ENCODE measurements at places on chromosomes 16 and 17. TPM values are rescaled to one million over a fixed set of nuclear protein-coding genes. Genes with fewer than 3 reads are reported as not detected.
A peak's percentile ranks its signal among the peaks of the same experiment; 100 is the strongest.

GRCh38 chr17:59366773-59367656 lies 35.6 kb downstream of the YPEL2 start:
- peak; percentile 49 for DNase-seq

DNA sequence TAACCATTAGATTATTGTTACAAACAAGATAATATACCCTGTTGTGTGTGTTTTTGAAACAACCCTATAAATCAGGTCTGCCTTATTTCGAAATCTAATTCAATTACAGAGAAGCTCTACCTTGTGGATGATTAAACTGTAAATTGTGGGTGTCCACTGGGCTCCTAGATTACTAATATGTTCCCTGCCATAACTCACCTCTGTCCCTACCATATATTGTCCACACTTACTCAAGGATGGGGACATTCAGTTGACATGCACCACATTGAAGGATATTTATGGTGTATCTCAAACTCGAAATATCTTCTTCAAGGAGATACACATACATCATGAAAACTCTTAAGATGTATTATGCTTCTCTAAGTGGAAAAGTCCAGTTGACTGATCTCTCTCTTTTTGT lies 617.6 kb upstream of the EEF2KMT start:
- no peak for DNase-seq

DNA sequence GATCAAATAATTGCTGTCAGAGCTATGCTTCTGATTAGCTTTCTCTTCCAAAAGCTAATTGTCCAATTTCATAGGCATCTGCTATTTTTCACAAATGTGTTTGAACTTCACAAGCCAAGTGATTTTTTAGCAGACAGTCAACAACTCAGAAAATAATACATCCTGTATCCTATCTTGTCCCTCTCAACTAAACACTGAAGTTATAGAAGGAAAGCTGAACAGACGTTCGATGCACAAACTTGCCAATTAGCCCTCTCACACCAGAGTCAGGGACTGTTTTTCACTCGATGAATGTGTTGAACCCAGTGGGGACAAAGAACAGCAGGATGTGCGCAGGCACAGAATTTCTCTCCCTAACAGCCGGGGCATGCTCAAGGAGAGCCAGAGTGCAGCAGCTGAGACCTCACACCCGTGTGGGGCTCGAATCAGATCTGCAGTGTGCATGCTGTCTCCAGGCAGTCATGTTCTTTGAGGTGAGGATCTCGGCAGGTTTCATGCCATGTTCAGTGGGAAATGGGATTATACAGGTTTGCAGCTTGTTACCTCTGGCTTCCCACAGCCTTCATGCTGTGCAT lies 246.7 kb upstream of the SDK2 start:
- no peak for DNase-seq

DNA sequence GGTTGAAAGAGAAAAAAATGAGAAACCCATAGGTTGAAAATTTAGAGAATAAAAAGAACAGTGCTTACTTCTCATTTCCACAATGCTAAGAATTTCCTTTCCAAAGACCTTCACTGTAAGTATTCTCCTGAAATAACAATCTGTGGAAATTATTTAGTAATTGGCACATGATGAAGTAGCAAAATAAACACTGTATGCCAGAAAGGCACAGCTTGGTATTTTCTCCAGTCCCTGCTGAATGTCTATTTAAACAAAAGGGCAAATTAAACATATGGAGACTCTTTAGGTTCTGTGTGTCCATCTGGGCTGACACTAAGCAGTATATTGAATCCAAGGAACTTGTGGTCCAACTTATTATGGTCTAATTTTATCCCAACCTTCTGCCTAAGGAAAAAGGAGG lies 46.1 kb downstream of the CHCT1 start:
- DNase-seq: peak; percentile 51

- DNase-seq: no peak
Measured at GRCh38 chr16:7839568-7839967, 506.9 kb downstream of the RBFOX1 start.

- DNase-seq: no peak
Measured at GRCh38 chr16:74450236-74450635, 29.0 kb upstream of the CLEC18B start.

GRCh38 chr16:46748775-46749705 lies 896 bp upstream of the MYLK3 start:
- no peak for DNase-seq

DNA sequence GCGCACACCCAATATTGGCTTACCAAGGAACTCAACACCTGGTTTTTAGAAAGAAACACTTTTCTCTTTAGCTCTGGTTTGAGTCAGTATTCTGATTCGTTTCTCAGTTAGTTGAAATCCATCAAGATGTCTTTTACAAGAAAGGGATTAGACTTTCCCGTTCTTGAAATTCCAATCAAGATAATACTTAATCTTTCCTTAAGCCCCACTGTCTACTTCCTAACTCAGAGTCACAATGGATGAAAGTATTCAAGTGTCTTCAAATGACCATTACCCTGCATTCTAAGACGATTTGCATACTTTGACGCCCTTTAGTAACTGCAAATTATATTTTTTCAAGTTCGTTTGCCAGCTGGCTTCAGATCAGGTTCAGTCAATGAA lies 189.8 kb downstream of the USP22 start:
- no peak for DNase-seq

- peak; percentile 16 for DNase-seq
Measured at GRCh38 chr17:37068266-37068665, 119.5 kb downstream of the AATF start.

GRCh38 chr16:73997971-73998370 lies 298.6 kb upstream of the PSMD7 start:
- no peak for DNase-seq

DNA sequence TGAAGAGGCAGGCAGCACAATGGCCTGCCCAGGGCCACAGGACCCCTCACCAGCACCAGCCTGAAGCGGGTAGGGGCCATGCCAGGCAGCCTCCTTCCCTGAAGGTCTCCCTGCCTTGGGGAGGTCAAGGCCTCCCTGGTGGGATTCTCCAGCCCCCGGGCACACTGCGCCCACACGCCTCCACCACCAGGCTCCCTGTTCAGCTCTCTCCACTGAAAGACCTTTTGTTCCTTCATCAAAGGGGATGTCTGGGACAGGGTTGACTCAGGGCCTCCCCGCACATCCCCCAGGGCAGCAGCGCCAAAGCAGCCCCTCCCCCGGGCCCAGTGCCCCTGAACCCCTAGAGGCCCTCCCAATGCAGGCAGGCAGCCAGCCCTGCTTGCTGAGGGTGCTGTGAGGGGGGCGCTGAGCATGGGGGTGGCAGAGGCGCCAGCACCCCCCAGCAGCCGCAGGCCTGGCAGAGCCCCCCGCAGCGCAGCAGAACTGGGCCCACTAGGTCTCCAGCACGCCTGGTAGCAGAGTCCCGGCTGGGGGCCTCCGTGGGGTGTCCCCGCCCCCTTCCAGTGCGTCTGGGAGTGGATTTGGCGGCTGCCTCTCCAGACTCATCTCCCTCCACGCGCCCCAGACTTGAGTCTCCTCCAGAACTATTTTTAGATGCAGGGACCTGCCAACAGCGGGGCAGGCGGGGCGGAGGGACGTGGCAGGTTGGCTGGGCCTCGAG lies 13.1 kb downstream of the BCAR1 start:
- peak; percentile 15 for DNase-seq

- DNase-seq: no peak
Measured at GRCh38 chr16:69773260-69773947, 11.3 kb downstream of the WWP2 start.

DNA sequence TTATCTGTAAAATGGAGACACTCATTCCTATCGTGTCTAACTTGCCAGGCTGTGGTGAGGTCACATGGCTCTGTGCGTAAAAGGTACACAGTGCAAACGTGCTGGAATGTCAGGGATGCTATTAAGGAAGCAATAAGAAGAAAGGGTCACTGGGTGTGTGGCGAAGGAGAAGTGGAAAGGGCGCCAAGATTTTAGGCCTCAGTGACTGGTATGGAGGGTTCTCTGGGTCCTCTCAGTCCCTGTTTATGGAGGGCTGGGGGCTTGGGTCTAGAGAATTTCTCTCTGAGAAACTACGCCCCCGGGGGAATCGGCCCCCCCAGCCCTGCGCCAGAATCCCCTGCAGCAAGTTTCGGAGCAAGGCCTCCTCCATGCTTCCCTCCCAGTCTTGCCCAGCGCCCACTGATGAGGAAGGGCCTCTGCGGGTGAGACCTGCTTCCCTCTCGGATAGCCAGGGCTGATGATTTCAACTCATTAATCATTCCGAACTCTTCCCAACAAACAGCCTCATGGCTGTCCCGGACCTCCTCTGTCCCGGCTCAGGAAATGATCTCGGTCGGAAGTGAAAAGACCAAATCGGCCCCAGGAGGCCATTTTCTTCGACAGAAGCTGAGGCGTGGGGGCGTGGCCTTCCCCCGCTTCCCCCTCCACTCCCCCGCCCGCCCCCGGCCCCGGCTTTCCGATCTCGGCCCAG lies 1.2 kb upstream of the HEXIM1 start:
- DNase-seq: peak; percentile 80

GRCh38 chr17:57730026-57730701 lies 14.9 kb downstream of the CCDC182 start:
- no peak for DNase-seq

DNA sequence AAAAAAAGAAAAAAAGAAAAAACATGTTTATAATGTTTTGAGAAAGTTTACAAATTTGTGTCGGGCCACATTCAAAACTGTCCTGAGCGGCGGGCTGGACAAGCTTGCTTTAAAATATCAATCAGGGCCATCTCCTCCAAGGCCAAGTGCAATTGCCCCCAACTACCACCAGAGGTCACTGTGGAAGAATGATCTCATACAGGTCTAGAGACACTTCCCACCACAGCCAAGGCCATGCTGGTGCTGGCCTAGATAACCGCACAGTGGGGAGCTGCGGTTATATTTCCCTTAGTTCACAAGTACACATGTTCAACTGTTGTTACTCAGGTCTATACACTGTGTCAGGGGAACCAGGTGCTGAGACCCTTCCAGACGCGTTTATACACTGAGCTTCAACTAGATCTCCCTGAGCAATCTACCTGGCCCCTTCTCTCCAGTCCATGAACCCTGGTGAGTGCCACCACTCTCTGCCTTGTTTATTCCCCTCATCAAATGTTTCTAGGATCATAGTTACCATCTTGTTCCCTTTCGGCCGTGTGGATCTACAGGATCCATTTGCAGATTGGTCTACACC lies 83.8 kb upstream of the CCL2 start:
- DNase-seq: peak; percentile 66

DNA sequence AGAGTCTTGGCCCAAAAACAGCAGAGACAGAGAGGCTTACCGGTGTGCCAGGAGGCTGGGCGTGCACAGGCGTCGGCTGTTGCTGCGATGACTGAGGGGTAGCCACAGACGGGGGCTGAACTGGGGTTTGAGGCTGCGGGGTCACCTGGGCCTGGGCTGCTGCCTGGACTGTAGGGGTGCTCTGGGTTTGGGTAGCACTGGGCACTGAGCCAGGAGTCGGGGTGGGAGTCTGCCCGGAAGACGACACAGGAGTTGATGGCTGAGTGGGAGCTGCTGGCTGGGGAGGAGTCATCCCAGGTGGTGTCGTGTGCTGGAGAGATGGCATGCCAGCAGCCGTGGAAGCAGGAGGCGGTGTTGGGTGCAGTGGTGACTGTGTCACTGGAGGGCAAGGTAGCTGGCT lies 53.2 kb upstream of the TRAP1 start:
- DNase-seq: no peak

DNA sequence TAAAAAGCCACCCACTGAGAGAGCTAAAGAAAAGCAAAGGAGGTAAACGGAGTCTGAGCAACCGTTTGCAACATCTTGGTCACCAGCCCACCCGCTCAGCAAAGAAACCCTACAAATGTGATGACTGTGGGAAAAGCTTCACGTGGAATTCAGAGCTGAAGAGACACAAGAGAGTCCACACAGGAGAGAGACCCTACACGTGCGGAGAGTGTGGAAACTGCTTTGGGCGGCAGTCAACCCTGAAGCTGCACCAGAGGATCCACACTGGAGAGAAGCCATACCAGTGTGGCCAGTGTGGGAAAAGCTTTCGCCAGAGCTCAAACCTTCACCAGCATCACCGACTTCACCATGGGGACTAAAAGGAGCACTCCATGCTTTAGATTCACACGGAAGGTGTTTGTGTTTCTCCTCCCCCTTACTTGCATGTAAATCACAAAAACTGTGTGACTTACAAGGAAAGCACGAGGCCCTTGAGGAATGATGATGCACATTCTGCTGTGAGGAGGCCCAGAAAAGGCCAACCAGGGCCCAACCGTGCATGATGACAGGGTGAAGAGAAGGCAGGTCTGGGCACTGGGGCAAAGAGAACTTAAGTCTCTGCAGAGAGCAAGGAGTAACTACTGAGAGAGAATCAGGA lies 7.7 kb downstream of the ZNF174 start:
- DNase-seq: no peak

GRCh38 chr17:46777943-46778915 lies 40.3 kb downstream of the WNT3 start:
- DNase-seq: no peak

GRCh38 chr16:9054460-9054859 lies 37.0 kb upstream of the HAPSTR1 start:
- no peak for DNase-seq

- no peak for DNase-seq
Measured at GRCh38 chr16:13136901-13137300, 235.5 kb downstream of the SHISA9 start.

GRCh38 chr16:2009164-2009711 lies 383 bp downstream of the ZNF598 start:
- DNase-seq: no peak

DNA sequence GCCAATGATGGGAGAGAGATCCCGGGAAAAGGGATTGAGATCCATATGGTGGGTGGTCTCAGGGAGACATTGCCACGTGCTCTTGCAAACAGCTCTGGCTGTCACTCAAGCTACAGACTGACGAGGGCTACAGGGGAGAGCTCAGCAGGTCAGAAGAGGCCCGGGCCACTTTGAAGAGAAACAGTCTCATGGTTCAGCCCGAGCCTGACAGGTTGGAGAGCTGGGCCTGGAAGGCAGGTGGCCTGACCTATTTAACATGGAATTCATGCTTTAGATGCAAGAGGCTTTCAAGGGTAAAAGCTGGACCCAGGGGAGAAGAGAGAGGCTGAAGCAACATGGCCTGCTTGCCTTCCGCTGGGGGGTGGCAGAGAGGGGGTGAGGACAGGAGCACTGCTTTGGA lies 81.0 kb upstream of the BRD7 start:
- DNase-seq: no peak

DNA sequence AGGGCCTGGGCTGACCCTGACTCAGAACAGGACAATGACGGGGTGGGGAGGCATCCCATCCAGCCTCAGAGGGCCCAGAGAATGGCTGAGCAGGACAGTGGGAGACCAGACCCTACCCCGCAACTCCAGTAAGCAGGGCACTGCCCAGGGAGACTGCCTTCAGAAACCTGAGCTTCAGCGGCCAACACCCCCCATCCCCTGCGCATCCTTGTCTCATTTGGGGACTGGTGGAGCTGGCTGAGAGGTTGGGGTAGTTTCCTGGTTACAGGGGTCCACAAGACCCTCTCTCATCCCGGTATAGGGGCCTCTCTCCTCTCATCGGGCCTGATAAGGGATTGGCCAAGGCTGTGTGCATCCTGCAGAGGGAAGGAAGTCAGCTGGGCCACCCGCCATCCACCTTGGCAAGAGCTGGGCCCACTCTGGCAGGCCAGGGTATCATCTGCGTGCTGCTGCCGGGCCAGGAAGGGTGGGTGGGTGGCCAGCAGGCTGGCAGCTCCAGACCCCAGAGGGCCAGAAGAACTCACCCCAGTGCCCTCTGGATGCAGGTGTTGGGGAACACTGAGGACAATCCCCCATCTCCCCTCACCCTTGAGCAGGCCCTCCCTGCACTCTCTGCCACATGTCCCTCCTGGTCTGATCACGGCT lies 229.1 kb downstream of the KATNIP start:
- DNase-seq: no peak

The C1QL1 gene
- total RNA-seq: not detected

The ITGAL gene
- total RNA-seq: not detected

The ZKSCAN2 gene
- total RNA-seq: 2.8 TPM

The KDM6B gene
- total RNA-seq: 1.3 TPM

The TBX4 gene
- not detected for total RNA-seq

The FMNL1 gene
- 0.65 TPM for total RNA-seq

The KIFC3 gene
- 46.4 TPM for total RNA-seq
